Heart right ventricle (tissue), 16 donors: ENCODE measurements at places on chromosomes 5 and 9.

- peak; percentile 52 for DNase-seq
These were observed 49.9 kb upstream of the GARNL3 start for GRCh38 chr9:127214421-127215267.

DNA sequence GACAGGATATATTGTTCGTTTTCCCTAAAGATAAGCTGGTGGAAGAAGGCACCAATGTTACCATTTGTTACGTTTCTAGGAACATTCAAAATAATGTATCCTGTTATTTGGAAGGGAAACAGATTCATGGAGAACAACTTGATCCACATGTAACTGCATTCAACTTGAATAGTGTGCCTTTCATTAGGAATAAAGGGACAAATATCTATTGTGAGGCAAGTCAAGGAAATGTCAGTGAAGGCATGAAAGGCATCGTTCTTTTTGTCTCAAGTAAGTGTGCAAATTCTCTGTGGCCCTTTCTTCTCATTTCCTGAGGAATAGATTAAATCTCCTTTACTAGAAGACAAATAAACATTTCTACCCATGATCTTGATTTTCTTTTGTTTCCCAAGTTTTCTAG lies 38.0 kb downstream of the OSMR start:
- no peak for DNase-seq

- no peak for DNase-seq
These were observed 173.0 kb downstream of the MACROH2A1 start for GRCh38 chr5:135225856-135226560.

DNA sequence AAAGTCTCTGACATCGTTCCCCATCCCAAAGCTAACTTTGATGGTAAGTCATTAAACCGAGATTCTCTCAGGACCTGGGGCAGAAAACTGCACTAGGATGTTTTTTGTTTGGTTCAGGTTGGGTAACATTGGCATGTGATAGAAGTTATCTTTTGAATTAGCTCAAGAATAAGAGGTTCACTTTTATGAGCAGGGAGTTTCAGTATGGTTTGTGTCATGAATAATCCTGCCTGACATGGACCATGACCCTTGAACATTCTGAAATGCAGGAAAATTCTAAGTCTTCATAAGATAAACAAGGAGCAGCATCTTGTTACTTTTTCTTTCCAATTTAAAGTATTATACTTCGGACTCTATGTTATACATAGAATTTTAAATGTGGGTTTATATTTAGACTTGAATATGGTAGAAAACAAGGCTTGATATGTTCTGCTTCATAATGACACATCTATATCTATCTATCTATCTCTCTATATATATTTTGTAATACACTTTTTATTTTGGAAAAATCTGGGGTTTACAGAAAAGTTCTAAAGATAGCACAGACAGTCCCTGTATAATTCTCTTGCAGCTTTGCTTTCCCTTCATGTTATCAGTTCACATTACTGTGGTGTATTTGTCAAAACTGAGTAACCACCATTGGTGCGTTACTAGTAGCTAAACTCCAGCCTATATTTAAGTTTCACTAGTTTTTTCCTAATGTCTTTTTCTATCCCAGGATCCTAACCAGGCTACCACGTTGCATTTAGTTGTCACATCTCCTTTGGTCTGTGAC lies 102.7 kb upstream of the TAF11L2 start:
- no peak for DNase-seq

GRCh38 chr9:132184124-132184523 lies 22.3 kb downstream of the NTNG2 start:
- no peak for DNase-seq

GRCh38 chr9:20271096-20271495 lies 351.2 kb downstream of the MLLT3 start:
- DNase-seq: no peak

GRCh38 chr5:16461782-16462181 lies 3.8 kb downstream of the ZNF622 start:
- no peak for DNase-seq

GRCh38 chr5:136197462-136198142 lies 4.6 kb upstream of the SMIM32 start:
- DNase-seq: no peak

GRCh38 chr9:85276741-85277140 lies 465.0 kb downstream of the AGTPBP1 start:
- no peak for DNase-seq

GRCh38 chr5:17329571-17329970 lies 112.1 kb downstream of the BASP1 start:
- no peak for DNase-seq

GRCh38 chr9:68500457-68501381 lies 40.0 kb downstream of the TMEM252 start:
- DNase-seq: no peak
